ENCODE measurements at places on chromosomes 2 and 18.

DNA sequence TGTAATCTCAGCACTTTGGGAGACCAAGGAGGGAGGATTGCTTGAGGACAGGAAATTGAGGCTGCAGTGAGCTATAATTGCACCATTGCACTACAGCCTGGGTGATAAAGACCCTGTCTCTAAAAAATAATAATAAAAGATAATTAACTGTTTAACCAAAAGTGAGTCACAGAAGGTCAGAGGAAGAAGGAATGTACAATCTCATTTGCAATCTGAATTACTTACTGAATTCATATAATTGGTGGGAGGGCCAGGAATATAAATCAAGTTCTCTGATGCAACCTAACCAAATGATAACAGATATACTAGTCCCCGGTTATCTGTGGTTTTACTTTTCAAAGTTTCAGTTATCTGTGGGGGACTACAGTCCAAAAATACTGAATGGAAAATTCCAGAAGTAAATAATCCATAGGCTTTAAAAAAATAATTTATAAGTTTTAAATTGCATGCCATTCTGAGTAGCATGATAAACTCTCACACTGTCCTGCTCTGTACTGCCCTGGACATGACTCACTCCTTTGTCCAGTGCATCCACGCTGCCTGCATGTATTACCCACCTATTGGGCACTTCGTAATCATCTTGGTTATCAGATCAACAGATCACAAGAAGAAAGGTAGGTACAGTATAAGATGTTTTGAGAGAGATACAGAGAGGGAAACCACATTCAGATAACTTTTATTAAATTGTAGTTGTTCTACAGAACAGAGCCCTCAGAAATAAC lies 12.8 kb upstream of the MATN3 start:
- no peak for DNase-seq

DNA sequence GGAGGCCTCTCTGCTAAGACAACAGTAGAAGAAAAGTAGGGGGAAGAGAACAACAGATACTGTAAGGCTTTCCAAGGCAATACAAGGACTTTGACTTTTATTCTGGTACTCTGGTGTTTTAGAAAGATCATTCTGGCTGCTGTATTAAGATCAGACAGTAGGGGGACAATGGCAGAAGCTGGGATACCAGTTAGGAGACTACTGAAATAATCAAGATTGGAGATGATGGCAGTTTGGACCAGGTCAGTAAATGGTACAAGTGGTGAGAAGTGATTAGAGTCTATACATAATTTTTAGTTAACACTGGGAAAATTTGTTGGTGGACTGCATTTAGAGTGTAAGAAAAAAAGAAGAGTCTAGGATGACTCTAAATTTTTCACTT lies 139.7 kb downstream of the ROCK1 start:
- DNase-seq, result no peak

DNA sequence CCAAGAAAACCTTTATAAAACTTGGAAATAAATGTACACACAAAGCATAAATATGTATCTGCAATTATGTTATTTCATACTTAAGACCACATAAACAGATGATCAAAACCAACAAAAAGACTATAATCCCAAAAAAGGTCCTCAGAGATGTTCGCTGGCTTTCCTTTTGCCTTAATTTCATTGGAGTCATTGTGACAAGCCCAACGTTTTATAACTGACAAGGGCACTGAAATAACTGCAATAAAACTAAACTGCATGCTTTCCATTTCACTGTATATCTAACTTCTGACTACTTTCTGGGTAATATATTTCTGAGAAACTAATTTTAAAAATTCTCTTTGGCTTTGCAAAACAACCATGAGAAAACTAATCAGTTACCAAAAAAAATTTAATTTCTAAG lies 56.5 kb downstream of the REV1 start:
- no peak for DNase-seq

DNA sequence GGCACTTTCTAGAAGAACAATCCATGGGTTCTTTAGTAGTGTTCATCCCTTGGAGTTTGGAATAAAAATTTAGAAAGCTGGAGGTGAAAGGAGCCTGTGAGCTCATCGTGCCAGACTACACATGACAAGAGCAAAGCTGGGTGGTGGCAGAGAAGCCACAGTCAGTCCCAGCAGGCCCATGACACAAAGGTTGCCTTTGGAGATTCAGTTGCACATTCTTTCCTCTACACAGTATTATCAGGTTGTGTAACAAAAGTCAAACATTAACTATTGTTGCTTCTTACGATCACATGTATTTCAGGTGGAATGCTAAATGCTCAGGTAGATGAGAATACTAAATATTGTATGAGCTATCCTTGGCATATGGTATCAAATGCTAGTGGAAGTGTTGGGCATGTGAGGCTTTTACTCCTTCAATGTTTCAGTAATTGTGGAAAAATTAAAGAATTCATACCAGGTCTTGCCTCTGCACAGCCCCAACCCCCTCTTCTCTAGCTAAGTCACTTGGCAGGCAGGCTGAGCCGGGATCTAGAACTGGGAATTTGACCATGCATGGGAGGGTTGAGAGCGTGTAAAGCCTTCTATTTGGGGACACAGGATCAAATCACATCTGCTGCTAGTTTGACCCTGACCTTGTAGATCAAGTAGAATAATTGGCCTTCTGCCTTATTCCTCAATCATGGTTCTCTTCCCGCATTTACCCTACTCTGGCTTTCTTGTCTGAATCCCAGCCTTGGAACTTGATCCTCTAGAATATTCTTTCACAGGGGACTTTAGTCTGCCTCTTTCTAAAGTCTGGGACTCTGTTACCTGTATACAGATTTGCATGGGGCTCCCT lies 230.9 kb downstream of the GCA start:
- no peak for DNase-seq

DNA sequence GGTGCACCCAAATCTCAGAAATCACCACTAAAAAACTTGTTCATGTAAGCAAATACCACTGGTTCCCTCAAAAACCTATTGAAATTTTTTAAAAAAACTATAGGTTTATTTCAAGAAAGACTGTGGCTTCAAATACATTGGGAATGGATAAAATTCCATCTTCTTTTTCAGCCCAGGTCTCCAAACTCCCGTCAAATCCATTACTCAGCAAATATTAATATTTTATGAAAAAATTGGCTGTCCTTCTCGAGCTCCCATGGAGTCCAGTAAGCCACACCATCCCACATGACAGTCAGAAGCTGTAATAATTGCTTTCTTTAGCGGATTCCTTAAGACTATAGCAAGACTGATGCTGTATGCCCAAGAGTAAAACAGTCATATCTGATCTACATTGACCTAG lies 204.4 kb upstream of the DOK6 start:
- no peak for DNase-seq

GRCh38 chr2:97676620-97677019 lies 7.1 kb downstream of the C2orf92 start:
- no peak for DNase-seq

GRCh38 chr2:195392446-195393336 lies 264.3 kb upstream of the SLC39A10 start:
- no peak for DNase-seq

- DNase-seq, result no peak
Observed at GRCh38 chr2:16546128-16546754, 119.4 kb downstream of the CYRIA start.

DNA sequence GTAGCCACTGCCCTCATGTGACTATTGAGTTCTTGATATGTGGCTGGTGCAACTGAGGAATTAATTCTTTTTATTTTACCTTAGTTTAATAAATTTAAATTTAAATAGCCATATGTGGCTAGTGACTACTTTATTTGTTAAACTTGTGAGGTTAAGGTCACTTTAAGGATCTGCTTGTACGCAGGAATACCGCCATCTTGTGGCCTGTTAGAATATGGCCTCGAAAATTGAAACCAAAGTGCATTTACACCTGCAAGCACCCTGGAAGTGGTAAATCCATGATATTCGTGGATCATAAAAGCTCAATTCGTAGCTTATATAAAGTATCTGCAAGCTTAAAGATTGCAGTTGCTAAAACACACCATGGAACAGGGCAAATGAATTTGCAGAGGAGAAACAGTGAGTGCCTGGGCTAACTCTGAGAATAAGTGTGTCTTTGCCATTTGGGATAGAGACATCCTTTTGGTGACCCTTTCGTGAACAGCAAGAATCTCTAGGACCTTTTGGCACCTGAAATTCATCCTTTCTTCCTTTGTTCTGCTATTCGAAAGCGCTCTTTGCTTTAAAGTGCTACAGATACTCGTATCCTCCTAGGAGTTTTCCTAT lies 59.9 kb upstream of the REG3A start:
- DNase-seq, result no peak
